G401 (cell line): ENCODE measurements at places on chromosomes 4 and X. TPM values are rescaled to one million over a fixed set of nuclear protein-coding genes. Genes with fewer than 3 reads are reported as not detected.

GRCh38 chr4:6926681-6927478 lies 17.3 kb downstream of the TBC1D14 start:
- DNase-seq = no peak

DNA sequence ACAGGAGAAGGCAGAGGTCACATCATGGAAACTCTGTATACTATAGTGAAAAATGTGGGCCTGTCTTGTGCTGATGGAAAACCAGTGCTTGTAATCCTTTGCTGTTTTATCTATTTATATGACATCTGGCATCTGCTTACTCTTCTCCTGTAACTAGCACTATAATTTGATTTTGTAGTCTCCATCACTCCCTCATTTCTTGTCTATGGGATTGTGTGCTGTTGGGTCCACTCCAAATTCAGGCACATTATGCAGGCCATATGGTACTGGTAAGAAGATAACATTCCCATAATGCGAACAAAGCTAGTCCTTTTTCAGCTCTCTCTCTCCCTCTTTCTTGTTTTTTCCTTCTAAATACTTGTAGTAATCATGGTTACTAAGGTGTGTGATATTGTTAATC lies 581.2 kb upstream of the IGFBP7 start:
- DNase-seq = no peak

IL1RAPL2 gene
- total RNA-seq = not detected in 2 replicates

GRCh38 chr4:1290165-1290977 lies 680 bp downstream of the MAEA start:
- DNase-seq = no peak

GRCh38 chr4:58191109-58191508 lies 1080.9 kb upstream of the IGFBP7 start:
- no peak for DNase-seq

DNA sequence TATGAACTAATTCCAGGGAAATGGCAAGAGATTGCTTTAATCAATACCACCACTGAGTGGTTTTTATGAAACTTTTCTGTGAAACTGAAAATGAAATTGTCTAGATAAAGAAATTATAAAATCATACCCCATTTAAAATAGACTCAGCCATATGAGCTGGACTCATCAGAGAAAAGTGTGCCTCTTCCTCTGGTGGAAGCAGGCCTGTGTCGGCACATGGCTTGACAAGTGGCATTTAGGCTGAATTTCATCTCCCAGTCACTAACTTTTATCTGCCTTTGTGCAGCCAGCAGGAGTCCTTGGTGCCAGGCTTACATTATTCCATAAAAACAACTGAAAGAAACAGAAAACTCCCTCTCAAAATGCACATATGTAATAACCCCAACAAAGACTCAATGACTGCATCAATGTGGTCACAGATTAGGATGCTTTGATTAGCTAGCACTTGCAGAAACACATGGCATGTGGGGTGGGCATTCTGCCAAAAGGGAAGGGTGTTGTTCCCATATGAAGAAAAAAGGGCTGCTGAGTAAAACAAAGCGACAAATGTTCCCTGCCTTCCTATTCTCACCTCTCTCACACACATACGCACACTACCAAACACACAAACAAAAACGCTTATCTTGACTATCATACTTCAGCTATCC lies 232.3 kb downstream of the PABPC4L start:
- peak; percentile 3 for DNase-seq

- no peak for DNase-seq
Observed at GRCh38 chr4:38868059-38868960, 704 bp downstream of the FAM114A1 start.

MAP7D2 gene
- total RNA-seq = not detected in 2 replicates

- no peak for DNase-seq
Observed at GRCh38 chr4:48767055-48767929, 12.8 kb downstream of the FRYL start.

TLR1 gene
- total RNA-seq = not detected in 2 replicates

MAGEA8 gene
- total RNA-seq = not detected in 2 replicates

GRCh38 chrX:46941341-46941740 lies 29.1 kb downstream of the JADE3 start:
- no peak for DNase-seq

FAM9C gene
- not detected in 2 replicates for total RNA-seq

GRCh38 chr4:137427411-137427810 lies 104.9 kb downstream of the PCDH18 start:
- no peak for DNase-seq

- DNase-seq = no peak
Observed at GRCh38 chr4:71259911-71260331, 78.9 kb upstream of the SLC4A4 start.

DNA sequence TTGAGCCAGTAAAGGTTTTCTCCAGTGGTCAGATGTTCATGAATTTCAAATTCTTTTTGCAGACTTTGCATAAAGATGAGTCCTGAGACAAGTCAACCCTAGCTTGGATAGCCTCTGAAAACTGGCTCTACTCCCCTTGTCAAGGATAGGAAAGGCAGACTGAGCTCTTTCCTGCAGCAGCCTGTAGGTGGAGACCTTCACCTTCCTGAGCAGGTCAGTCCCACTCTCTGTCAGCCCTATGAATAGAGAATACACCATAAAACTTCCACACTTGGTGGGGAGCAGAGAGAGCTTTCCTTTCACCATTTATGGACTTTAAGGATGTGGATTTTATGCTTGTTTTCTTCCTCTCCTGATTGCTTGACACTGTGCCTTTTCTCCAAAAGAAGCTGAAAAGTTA lies 41.9 kb downstream of the PCDH19 start:
- no peak for DNase-seq

GRCh38 chr4:25913056-25913850 lies 767 bp upstream of the SMIM20 start:
- DNase-seq = peak; percentile 56

GRCh38 chrX:118772051-118772450 lies 44.6 kb downstream of the IL13RA1 start:
- no peak for DNase-seq

DNA sequence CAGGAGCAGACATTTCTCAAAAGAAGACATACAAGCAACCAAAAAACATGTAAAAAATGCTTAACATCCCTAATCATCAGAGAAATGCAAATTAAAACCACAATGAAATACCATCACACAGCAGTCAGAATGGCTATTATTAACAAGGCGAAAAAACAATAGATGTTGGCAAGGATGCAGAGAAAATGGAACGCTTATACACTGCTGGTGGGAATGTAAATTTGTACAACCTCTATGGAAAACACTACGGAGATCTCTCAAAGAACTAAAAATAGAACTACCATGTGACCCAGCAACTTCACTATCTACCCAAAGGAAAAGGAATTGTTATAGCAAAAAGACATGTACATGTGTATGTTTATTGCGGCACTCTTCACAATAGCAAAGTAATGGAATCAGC lies 71.5 kb downstream of the PPP4R3C start:
- DNase-seq = no peak

GRCh38 chr4:29927895-29928294 lies 792.3 kb upstream of the PCDH7 start:
- DNase-seq = no peak

KLB gene
- not detected in 2 replicates for total RNA-seq

DNA sequence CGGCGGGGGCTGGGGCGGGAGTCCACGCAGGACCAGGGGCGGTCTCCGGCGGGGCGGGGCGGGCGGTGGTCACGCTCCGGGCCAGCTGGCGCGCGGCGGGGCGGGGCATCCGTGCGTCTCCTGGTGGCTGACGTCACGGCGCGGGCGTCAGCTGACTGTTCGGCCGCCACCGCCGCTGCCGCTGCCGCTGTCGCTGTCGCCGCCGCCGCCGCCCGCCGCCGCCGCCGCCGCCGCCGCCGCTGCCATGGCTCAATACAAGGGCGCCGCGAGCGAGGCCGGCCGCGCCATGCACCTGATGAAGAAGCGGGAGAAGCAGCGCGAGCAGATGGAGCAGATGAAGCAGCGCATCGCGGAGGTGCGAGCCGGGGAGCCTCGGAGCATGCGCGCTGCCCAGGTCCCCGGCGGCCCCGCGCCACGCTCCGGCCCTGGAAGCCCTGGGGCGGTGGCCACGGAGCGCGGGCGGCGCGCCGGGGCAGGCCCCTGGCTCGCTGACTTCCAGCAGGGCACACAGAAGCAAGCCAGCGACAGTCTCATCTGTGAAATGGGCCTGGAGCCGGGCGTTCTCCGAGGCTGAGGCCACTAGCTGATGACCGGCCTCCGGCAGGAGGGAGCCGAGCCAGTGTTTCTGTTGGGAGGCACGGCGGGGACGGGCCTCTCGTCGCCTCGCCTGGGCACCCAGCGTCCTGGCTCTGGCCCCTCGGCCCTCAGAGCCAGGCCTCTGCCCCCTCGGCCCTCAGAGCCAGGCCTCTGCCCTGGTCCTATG lies at the start of gene FAM50A:
FAM50A (plus strand) TSS at position 150 of the 763 bp plus-strand sequence; CDS start at position 245, 95 bp downstream.
- DNase-seq = peak; percentile 65

TCEAL5 gene
- not detected in 2 replicates for total RNA-seq

DOCK11 gene
- 0.88 TPM in 1 of 2 replicates, not detected in the other for total RNA-seq
